ENCODE measurements at places on chromosomes 7 and 10. TPM values are rescaled to one million over a fixed set of nuclear protein-coding genes. Genes with fewer than 3 reads are reported as not detected.

Gene TRIM74
- total RNA-seq = 2.0 TPM

DNA sequence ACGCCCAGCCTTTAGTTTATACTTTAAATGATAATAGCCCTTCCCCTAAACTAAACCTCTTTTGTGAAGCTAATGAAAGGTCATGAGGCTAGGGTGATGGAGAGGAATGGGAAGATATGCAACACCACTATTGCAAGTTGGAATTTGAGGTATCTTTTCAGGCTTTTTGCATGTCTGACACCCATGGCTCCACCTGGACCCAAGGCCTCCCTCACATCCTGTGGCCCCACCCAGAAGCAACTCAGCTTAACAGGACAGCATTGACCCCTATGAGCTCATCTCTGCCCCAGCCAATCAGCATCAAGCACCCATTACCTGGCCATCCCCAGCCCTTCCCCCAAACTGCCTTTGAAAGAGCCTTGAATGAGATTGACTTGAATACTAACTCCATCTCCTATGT is 674.2 kb upstream of the NRP1 start:
- DNase-seq = no peak

- no peak for DNase-seq
Observed at GRCh38 chr7:151386301-151387160, 23.3 kb downstream of the WDR86 start.

Gene UBE3C
- total RNA-seq = 34.0 TPM

Gene CHST3
- 22.5 TPM for total RNA-seq

Data from cardiac muscle cell (in vitro differentiated cells and primary cell).